HCT116 (cell line): ENCODE measurements at places on chromosomes 1 and 21. TPM values are rescaled to one million over a fixed set of nuclear protein-coding genes. Genes with fewer than 3 reads are reported as not detected.

ADORA1 gene
- 2.8 TPM for total RNA-seq

GRCh38 chr1:97630281-97630680 lies 290.6 kb downstream of the DPYD start:
- no peak for DNase-seq

DNA sequence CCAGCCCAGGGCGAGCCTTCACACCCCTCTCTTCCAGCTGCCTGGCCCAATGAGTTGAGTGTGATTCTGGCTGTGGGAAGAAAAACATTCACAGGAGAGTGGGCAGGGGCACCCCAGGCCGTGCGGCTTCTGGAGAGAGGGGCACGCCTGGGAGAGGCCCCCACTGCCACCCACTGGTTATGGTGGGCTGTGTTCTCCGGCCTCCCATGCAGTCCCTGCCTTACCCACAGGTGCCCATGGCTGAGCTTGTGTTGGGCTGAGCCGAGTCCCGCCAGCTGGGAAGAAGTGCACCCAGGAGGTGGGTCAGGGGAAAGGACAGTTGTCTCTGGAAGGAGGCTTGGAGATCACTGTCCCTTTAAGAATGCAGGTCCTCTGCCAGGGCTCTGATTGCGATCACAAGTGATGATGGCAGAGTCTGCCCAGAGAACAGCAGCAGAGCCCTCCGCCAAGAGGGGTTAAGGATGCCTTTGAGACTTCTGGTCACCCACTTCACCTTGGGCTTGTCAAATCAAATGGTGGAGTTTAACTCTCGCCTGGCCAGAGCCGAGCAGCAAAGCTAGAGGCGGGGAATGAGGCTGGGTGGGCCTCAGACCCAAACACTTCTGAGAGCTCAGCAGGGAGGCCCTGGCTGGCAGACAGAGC lies 124.7 kb upstream of the ARHGEF16 start:
- no peak for DNase-seq

GRCh38 chr1:226712742-226713419 lies 26.2 kb downstream of the ITPKB start:
- DNase-seq: no peak

NAV1 gene
- total RNA-seq: 22.8 TPM

- no peak for DNase-seq
Observed at GRCh38 chr21:29788752-29789151, 151.0 kb downstream of the GRIK1 start.

DNA sequence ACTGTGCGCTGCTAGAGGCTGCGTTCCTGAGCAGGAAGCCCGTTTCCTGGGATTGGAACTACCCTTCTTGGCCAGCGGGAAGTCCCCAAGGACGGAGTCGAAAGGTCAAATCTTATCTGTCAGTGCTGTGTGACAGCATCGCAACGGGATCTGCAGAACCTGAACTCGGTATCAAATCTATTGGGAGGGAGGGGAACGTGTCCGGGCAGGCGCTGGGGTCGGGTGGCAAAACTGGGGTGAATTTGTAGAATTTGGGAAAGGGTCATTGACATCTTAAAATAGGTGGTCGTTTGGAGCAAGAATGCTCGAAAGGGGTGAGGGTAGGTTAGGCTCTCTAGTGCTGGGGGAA lies 725 bp upstream of the ARPC5 start:
- DNase-seq: no peak

CD164L2 gene
- 11.6 TPM for total RNA-seq

DNA sequence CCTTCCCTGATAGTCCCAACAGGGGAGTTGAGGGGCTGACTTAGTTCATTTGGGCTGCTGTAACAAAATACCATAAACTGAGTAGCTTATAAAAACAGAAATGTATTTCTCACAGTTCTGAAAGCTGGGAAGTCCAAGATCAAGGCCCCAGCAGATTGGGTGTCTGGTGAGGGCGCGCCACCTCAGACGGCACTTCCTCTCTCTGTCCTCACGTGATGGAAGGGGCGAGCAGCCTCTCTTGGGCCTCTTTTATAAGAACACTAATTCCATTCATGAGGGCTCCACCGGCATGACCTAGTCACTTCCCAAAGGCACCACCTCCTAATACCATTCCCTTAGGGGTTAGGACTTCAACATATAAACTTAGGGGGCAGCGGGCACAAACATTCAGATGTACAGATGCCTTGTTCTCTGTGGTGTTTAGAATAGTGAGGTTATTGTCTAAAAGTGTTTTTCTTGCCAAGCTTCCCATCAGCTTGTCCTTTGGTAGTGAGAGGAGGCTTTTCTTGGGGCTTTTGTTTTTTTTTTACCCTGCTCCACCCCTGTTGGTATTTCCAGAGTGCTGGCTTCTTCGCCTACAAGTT lies 20.3 kb downstream of the NIPAL3 start:
- no peak for DNase-seq

DNA sequence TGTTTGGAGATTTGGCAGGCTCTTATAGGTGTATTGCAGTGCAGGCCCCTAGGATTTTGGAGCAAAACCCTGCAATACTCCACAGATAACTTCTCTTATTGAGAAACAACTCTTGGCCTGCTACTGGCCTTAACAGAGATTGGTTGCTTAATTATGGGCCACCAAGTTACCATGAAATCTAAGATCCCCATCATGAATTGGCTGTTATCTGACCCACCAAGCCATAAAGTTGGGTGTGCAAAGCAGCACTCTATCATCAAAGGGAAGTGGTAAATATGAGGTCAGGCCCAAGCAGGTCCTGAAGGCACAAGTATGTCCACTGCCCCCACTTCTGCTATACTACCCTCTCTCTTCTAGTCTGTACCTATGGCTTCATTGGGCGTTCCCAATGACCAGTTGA lies 130.0 kb upstream of the TNFSF4 start:
- no peak for DNase-seq

RIMKLA gene
- 4.9 TPM for total RNA-seq

- DNase-seq: no peak
Observed at GRCh38 chr1:211738096-211738690, 62.8 kb upstream of the NEK2 start.

DNA sequence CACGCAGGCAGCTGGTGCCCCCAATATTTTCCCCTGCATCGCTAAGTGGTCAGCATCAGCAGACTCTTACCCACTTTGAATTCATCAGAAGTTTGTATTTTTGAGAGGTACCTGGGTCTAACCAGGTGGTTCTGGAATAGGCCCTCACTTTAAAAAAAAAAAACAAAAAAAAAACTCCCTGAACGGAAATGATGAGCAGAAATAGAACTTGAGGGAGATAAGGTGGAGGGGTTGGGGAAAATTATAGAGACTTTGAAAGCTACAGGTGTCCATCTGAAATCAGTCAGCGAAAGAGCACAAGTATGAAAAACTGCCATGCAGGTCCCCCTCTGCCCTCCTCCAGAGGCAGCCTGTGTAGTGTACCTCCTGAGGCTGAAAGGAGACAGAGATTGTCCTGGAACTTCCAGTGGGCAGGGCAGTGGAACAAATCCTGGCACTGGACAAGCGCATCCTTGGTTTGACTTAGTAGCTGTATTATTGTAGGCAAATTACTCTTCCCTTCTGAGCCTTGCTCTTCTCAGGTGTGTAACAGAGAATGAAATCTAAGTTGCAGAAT lies 1.2 kb downstream of the SLAMF7 start:
- DNase-seq: no peak

KRTAP12-2 gene
- total RNA-seq: not detected

PKN2 gene
- 44.3 TPM for total RNA-seq

GRCh38 chr1:185656663-185657062 lies 77.5 kb upstream of the HMCN1 start:
- DNase-seq: no peak

ADGRL4 gene
- total RNA-seq: 0.10 TPM

LRRN2 gene
- total RNA-seq: 3.2 TPM

DNA sequence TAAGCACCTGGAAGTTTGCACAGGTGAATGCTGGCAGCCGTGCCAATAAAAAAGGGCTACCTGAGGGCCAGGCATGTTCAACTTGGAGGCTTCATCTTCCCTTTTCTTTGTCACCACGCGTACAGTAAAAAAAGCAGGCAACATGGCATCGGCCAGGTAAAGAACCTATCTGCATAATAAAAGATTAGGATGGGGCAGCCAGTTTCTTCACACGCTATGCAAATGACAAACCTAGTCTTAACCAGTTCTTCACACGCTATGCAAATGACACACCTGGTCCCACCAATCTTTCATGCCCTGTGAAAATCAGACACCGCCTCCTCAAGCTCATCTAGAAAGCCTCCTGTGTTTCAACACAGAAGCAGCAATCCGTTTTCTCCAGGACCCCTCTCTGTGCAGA lies 413.4 kb downstream of the HLX start:
- no peak for DNase-seq

DNA sequence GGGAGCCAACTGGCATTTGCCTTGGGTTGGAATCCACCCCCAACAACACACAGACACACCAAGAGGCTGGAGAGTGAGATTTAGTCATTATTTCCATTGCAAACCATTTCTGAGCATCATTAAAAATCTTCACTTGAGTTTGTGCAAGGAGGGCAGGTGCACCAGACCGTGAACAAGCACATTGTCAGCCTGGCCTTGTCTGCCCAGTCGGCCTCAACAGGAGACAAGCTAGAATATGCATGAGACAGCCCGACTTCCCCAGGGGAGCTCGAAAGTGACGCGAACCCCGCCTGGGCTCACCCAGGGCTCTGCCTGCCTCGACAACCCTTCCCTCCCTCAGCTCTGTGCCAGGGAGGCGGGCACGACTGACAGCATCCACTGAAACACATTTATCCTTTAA lies 15.4 kb upstream of the GUCA2B start:
- no peak for DNase-seq

- DNase-seq: no peak
Observed at GRCh38 chr1:174053826-174054225, 31.7 kb upstream of the RC3H1 start.

DNA sequence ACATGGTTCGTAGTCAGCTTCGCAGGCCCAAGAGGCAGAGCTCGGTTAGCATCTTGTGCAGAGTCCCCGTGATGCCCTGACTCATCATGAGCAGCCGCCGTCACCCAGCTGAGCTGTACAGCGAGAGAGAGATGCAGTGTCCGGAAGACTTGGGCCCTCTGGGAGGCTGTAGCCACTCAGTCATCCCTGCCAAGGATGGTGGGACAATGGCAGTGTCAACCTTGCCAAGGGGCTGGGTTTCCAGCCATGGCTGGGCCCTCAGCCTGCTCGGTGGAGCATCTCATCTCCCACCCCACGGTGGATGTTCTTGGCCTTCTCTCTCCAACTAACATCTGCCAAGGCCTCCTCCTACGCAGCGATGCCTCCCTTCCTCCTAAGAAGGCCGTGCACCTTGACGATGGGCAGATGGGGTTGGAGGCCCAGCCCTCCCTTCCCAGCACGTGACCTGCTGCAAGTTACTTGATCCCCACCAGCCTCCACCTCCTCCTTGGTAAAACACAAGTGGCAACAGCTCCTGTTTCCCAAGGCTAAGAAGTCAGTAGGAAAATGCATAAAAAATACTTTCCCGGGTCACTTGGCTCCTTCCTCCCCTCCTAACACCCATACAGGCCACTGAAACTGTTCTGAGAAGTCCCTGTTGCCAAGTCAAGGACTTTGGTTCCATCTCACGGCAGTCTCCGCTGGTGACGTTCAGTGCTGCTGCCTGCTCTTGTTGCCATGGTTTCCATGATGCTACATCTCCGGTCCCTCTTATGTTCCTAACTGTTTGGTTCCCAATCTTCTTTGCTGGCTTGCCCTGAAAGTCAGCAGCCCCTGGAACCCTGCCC lies 384.7 kb upstream of the VAMP3 start:
- DNase-seq: no peak

DNA sequence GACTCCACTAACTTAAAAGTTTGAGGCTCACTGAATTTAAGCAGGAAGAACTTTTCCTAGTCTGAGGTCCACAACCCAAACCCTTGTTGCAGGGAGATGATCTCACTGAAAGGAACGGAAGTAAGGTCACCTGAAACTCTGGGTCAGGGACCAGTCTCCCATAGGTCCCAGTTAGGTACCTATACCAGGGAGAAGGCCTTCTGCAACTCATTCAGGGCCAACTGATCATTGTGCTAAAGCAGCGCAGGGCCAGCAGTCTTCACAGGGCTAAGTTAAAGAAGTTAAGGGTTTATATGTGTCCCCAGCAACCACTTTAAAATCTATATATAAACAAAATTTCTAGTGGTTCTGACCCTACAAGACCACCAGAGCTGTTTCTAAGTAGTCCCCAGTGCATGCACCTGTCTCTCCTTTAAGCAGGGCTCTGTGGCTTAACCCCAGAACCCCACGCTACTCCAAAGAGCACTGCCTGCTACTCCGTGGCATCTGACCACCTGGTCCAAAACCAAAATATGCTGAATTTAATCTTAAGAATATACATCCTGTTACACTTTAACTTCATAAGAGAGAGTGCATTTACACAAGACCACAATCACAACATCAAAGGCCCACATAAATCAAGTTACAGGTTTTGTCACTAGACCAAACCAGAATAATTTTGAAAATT lies 2.8 kb downstream of the SRSF10 start:
- DNase-seq: no peak

- DNase-seq: peak; percentile 62
Observed at GRCh38 chr1:195345149-195345548, 1263.1 kb downstream of the KCNT2 start.

GRCh38 chr1:110134050-110134595 lies 16.2 kb upstream of the SLC6A17 start:
- no peak for DNase-seq

CLEC20A gene
- total RNA-seq: not detected

DNA sequence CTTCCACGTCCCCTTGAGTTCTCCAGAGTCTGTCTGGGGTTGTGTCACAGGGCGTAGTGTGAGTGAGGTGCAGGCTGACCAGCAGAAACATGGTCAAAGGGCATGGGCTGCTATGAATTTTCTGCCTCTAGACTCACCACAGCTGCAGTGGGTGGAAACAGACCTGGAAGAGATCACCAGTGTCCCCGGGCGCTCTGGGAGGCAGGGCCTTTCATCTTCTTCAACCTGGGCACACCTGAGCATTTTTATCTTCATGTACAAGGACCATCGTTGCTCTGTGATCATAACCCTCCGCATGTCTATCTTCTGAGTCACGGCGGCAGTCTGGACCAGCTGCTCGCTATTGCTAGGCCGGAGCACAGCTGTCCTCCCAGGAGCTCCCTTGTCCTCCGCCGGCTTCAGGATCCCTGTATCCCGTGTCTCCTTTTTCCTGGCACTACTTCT lies 29.6 kb downstream of the DEGS1 start:
- no peak for DNase-seq

DNA sequence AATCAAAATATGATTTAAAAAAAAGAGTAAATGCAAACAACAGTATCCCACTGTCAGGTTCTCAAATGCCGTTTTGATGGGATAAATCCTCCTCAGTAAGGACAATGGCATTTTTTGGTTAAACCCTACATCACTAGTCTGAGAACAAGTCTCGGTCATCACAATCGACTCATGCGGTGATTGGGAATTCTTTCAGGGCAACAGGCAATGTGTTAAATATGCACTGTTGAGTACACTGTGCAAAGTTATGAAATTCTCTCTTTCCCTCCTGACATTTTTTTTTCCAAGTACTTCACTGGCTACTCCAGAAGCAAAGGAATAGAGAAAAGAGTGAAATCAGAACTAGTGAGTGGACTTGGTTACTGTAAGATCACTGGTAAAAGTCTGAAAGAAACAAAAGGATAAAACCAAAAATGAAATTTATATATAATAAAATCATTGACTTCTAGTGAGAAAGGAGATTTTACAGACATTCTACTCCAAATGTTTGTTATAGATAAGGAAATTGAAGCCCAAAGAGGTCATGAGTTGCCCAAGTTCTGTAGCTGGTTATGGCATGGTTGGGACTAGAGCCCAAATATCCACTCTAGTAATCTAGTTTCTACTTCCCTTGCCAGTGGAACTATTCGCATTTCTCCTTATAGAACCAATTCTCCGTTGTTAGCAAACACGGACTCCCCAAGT lies 111.3 kb downstream of the TGFBR3 start:
- no peak for DNase-seq
